H1 (cell line): ENCODE measurements at places on chromosomes 3 and 15. TPM values are rescaled to one million over a fixed set of nuclear protein-coding genes. Genes with fewer than 3 reads are reported as not detected.

The GABRR3 gene
- not detected in 2 replicates for total RNA-seq

The HRG gene
- 0.15 TPM in 1 of 2 replicates, not detected in the other for total RNA-seq

GRCh38 chr3:72200332-72200731 lies 415.4 kb upstream of the PROK2 start:
- DNase-seq: no peak

GRCh38 chr15:70166506-70167087 lies 68.9 kb upstream of the TLE3 start:
- DNase-seq: no peak

The PLCB2 gene
- 8.4 and 9.4 TPM in 2 replicates for total RNA-seq
